ENCODE measurements at places on chromosomes 2 and 18.

GRCh38 chr2:34815052-34815741 lies 1216.1 kb upstream of the FAM98A start:
- no peak for DNase-seq

DNA sequence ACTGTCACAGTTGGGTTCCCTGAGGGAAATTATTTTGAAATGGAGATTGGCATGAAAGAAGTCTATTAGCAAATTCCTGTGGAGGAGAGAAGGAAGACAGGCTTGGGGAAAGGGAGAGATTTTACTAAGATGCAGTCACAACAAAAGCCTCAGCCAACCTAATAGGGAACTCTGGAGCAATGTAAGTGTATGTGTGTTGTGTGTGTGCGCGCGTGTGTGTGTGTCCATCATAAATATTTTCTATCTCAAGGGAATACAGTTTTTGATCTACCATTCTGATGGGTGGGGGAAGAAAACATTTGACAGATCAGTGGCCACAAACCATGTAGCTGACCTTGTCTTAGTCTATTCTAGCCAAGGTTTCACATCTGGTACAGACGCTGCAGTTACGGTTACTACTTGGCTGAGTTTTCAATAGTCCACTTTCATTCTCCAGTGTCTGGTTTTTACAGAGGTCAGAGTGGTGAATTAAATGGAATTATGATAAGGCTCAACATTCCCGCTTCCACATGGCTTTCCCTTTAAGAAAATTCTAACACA lies 72.6 kb downstream of the MREG start:
- no peak for DNase-seq

DNA sequence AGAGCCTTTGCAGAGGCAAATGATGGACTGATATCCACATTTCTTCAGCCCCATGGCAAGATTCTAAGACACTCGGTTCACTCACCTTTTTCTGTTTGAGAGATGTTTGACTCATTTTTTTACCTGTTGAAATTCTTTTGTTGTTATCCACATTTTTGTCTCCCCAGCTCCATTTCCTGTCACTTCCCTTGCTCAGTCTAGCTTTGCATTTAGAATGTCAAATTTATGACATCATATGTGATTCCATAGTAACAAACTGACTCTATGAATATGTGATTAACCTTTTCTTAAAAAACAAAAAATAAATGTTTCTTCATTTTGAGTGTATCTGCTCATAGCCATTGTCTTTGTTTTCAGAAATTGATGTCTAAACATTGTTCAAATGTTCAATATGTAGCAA lies at the start of gene NT5C1B:
Gene NT5C1B (minus strand): TSS at position 216 of the 400 bp plus-strand sequence. CDS start 101 bp downstream, at position 115.
- no peak for DNase-seq

DNA sequence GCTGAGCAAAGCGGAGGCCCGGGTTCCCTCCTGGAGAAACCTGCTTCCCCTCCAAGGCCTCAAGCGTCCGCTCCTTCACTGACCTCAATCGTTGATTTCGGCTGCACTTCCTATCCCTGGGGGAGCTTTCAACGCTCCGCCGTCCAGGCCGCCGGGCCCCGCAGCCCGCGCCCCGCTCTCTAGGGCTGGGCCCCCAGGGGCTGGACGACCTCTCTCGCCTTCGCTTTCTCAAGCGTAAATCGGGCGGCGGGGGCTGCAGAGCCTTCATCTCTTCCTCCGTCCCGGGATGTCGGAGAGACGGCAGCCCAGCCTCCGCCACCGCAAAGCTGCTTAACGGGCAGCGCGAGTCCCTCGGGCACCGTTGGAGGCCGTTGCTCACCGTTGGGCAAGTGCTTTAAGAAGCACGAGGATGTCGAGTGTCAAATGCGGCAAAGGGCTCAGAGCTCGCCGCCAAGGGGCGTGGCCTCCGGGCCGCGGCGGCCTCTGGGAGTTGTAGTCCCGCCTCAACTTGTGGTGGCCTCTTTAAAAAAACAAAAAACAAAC lies 8.5 kb downstream of the HES6 start:
- peak; percentile 38 for DNase-seq

DNA sequence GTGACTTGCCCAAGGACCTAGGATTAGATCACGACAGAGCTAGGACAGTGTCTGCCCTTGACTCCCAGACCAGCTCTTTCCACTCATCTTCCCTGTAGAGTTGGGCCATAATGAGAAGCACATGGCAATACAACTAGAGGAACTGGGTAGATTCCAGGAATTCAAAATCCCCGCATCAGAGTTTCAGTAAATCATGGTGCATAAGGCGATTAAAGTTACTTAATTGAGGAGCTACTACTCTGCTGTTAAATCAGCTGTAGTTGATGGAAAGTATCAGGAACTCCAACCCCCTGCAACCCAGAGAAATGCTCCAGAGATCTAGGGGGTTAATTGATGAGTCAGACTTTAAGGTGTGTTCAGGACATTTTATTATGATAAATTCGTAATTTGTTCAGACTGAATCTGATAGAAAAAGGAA lies 5.7 kb downstream of the ANTXR1 start:
- DNase-seq, result no peak

- no peak for DNase-seq
Observed at GRCh38 chr18:56351911-56352500, 286.4 kb downstream of the TXNL1 start.

GRCh38 chr18:5574843-5575242 lies 31.0 kb upstream of the EPB41L3 start:
- DNase-seq, result no peak

DNA sequence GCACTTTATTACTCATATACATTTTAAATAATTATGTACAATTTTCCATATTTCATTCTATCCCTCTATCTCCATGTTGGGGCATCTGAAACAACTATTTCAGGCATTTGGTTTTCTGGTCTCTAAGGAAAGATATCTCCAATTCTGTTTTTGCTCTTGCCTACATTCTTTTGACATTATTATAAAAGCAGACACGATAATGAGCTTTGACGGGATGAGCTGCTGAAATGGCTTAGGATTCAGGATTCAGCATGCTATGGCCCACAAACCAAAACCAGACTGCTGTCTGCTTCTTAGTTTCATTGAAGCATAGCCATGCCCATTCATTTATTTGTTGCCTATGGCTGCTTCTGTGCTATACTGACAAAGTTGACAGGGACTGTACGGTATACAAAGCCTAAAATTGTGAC lies 42.7 kb upstream of the GLS start:
- no peak for DNase-seq

DNA sequence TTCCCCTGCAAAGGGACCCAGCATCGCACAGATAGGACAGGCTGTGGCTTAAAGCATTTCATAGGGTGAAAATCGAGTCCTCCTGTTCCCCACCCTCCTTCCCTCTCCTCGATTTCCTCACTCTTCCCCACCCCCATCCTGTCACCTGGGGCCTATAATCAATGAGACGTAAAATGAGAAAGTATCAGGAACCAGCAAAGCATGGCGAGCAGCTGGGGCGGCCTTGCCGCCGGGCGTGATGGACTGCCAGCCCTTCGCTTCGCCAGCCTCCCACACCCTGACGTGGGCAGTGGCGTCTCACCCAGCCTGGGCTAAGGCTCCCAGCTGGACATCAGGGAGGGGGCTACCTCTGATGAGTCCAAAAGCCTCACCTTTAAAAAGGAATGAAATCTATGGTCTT lies 11.1 kb downstream of the SLC30A3 start:
- DNase-seq, result no peak

GRCh38 chr2:187493180-187493579 lies 45.1 kb upstream of the CALCRL start:
- no peak for DNase-seq

DNA sequence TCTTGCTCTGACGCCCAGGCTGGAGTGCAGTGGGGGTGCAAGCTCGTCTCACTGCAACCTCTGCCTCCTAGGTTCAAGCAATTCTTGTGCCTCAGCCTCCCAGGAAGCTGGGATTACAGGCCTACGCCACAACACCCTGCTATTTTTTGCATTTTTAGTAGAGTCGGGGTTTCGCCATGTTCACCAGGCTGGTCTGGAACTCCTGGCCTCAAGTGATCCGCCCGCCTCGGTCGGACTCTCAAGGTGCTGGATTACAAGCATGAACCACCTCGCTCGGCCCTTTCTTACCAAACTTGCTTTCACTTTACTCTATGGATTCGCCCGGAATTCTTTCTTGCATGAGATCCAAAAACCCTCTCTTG lies 3.1 kb upstream of the FZD5 start:
- DNase-seq, result no peak

- no peak for DNase-seq
Observed at GRCh38 chr2:102082571-102083392, 59.8 kb upstream of the IL1R1 start.

DNA sequence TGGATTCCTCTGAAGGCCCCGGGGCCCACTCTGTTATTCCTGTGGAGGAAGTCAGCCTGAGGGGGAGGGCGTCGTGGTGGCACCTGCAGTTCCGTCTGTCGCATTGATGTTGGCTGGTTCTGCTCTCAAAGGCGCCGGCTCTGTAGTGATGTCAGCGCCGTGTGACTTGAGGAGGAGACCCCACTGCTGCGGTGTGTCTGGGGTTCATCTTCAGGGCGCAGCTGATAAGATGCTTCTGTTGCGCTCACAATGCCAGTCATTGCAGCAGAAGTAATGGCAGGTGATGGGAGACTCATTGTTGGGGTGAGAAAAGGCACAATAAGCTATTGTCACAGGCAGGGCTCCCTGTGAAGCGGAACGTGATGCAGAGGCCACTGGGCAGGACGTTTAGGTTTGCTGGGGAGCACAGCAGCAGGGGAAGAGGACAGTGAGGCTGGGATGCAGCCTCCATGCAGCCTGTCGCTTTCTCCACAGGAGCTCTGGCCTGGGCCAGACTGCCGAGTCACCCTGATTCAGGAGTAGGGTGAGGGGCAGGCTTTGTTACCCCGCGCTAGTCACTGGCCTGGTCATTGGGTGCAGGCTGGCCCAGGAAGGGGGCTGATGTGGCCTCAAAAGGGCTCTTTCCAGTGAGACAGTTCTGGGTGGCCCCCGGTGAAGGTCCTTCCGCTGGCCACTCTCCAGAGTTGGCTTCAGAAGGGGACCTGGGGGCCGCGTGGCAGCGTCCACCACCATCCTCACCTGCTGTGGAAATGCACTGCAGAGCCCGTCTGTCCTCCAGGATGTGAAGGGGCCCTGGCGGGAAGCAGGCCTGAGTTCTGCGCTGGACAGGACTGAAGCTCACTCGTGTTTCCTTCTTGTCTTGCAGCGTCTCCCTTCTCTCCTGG lies 42.9 kb downstream of the SH3BP4 start:
- no peak for DNase-seq

DNA sequence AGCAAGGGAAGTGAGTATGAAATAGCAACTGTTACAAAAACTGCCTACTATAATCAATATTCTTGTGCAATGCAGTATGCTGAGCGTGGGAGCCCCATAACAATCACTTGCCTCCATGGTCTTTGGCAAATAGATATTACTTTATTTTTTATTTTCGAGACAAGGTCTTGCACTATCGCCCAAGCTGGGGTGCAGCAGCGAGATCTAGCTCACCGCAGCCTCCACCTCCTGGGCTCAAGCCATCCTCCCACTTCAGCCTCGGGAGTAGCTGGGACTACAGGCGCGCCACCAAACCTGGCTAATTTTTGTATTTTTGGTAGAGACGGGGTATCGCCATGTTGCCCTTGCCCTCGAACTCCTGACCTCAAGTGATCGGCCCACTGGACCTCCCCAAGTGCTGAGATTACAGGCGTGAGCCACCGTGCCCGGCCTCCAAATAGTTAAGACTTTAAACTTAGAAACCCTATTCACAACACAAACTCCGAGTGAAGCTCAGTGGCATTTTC lies 1.2 kb upstream of the CCNT2 start:
- no peak for DNase-seq

DNA sequence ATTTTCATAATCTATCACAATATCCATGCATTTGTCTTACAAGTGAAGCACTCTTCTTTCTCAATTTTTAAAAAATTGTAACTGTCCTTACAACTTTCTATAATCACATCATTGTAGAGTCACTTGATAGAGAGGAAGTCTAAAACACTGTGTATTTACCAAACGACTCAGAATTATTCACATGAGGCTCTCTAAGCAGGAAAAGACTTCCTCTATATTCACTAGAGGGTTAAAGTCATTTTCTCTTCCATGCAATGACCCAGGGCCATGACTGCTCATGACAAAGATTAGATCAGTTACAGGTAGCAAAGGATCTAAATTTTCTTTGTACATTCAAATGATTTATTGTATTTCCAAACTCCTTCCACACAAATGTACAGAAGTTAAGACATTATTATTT lies 9.0 kb upstream of the SLC1A4 start:
- no peak for DNase-seq

GRCh38 chr2:239816576-239817467 lies 208.3 kb downstream of the NDUFA10 start:
- DNase-seq, result no peak

DNA sequence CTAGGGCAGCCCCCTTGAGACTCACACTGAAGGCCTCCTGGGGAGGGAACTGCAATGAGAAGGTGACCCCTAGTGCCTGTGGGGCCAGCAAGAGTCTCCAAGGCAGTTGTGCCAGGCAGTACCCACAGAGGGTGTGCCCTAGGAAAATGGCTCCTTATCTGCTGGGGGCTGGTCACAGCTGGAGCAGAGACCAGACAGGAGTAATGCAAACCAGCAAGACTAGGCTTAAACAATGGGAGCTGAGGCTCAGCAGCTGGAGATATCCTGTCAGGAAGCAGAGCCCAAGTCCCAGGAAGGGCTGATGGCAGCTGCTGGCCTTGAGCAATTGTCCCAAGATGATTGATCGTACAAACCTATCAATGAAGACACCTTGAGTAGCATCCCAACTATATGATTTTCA lies 26.8 kb upstream of the E2F6 start:
- no peak for DNase-seq

DNA sequence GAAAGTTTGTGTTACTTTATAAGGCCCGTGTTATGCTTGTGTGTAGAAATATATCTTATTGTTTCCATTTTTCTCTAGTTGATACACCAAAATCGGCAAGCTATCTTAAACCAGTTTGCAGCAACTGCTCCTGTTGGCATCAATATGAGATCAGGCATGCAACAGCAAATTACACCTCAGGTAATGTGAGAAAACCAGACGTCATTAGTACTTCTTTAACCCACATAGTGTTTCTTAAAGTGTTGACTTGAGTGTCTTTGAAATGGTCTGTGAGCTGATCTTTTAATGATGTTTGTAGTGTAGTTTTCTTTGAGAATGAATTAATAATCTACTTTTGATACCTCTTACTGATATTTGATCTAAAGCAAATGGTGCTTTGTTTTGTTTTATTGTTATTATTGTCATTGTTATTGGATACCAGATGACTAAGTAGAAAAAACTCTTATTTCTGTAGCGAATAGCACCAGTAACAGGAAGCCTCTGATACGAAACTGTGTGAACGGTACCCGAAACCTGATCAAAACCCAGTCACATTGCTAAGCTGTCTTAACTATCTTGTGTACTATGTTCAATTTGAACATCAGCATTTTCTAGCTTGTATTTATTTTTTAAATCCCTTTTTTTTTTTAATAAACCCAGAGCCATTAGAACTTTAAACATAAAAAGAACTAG lies 53.7 kb downstream of the PTRHD1 start:
- no peak for DNase-seq

DNA sequence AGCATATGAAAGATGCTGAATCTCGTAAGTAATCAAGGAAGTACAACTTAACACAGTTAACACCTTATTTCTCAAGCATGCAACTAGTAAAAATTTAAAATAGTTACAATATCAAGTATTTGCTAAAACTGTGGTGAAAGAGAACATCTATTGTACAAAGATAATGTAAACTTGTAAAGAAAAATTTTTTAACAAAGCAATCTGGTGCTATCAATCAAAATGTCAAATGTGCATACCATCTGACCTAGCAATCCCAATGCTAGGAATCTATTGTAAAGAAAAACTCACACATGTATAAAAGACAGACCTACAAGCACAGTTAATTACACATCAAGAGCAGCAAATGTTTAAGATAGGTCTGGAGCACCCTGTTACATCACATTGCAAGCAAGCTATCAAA lies 90.1 kb downstream of the SLC66A3 start:
- DNase-seq, result no peak

Measured in activated naive CD4-positive, alpha-beta T cell (primary cell).